GM06990 (cell line): ENCODE measurements at places on chromosomes 1 and 21.

DNA sequence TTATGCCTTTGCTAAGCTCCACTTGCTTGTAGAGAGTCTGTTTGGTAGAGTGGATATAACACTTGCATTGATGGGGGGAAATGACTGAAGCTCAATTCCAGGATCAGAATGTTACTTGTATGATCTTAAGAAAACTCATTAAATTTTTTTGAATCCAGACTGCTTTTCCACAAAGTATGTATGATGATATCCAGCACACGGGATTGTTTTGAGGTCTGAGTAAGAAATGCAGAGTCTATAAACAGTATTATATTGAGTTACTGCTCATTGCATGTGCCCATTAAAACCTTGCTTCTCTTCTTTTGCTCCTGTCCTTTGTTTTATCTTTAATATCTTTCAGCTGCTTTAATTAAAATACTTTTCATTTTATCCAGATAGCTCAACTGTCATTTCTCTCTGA lies 570.4 kb upstream of the ZRANB2 start:
- DNase-seq: no peak

- DNase-seq: no peak
Measured at GRCh38 chr1:12049616-12050015, 13.5 kb upstream of the TNFRSF8 start.

DNA sequence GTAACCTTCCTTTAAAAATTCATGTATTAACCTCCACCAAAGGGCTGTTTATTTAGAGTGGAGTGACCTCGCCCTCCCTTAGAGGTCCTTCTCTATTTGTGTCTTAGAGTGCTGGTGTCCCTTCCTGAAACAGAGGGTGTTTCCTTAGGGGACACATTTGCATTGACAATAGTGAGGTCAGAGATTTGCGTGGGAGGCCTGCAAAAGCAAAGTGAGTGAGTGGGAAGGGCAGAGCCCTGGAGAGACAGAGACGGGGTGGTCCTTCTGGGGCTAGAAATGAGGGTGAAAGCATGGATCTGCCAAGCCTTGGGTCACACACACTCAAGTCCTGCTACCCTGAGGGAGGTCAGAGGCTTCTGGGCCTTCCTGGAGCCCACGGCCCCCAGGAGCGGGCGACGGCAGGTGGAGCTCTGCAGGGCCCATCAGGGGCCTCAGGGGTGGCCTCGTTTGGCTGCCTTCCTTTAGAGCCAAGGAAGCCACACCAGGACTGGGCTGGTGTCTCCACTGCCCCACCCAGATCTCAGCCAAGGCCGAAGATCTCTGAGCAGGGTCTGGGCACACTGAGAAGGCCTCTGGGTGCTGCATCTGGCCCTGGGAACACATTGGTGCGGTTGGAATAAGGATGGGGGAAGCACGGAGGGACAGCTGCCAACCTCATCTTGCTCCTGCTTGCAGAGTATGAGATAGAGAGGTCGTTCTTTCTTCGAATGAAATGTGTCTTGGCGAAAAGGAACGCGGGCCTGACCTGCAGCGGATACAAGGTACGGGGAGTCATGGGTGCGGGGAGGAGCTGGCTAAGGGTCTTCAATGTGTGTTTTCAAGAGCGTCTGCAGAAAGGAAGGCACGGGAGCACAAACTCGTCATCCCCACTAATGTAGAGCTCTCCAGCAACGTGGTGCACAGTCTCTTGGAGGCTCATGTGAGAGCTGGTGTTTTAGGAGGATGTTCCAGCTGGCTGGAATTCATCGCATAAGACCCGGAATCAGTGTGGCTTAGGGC lies 23.8 kb downstream of the SIM2 start:
- no peak for DNase-seq

DNA sequence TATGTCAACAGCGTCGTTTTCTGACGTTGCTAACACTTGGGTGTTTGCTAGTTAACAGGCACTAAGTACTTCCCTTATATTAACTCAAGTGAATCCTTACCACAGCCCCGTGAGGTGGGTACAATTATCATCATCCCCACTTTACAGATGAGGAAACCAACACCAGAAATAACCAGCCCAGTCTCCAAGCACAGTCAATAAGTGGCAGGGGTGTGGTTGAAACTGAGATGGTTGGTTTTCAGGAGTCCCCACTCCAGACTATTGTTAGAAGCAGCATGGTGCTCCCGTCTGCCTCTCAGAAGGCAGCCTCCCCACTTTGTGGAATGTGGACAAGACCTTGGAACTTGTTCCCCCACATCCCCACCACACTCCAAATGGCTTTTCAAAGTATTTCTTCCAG lies 45.7 kb upstream of the ACOT11 start:
- DNase-seq: no peak

DNA sequence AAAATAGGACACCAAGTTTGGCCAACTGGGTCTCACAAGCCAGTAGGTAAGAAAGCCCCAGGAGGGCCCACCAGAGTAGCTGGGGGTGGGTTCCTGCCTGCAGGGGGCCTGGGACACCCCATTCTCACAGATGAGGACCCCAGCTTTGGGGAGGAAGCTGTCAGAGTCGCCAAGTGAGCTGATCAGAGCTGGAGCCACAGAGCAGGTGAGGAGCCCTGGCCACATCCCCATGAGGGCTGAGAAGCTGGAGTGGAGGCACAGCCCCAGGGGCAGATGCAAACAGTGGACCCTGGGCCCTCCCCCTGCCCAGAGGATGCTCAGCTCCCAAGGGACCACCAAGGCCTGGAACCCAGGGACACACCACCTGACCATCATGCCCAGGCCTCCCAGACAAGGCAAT lies 8.6 kb upstream of the ZNF670 start:
- no peak for DNase-seq

- no peak for DNase-seq
Measured at GRCh38 chr1:16043521-16043920, at the start of gene CLCNKB. CLCNKB (plus strand) TSS chr1:16043782; CDS start chr1:16044493, 711 bp downstream.

DNA sequence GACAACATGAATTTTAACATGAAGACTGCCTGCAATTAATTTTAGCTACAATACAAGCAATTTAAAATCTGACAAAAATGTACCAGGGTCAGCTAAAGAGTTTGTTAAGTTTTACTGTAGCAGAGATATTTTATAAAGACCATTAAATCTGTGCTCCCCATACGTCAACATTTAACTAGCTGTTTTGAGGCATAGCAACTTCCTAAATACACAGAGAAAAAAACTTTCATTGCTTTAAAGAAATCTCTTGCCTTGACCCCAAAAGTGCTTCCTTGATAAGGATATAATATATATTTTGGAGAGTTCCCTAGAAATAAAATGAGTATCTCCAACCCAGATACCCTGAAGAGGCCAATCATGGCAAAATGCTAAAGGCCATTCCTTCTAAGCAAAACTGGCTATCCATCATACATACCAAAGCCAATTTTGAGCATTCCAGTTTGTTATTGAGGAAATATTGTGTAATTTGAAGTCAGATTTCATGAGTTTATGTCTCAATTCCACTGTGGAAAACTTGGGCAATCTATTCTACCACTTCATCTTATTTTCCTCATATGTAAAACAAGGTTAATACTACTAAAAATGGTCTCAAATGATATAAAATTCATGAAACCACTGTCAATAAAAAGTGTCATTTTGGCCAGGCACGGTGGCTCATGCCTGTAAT lies 19.1 kb downstream of the ASPM start:
- DNase-seq: no peak

GRCh38 chr1:30234091-30234490 lies 489.3 kb downstream of the MATN1 start:
- DNase-seq: no peak

DNA sequence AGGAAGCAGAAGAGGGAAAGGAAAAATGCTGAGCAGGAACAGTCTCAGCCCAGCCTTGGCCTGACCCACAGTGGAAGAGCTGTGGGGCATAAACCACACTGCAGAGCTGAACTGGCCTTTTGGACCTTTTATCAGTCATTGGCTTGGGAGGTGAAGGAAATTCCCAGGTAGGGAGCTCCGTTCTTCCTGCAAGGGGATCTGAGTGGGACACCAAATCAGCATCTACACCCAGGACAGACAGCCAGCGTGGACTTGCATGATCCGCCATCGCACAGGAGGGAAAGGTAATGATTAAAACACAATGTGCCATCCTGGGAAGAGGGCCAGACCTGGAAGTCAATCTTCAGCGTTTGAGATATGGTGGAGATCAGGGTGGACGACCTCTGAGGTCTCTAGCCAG lies 1.2 kb upstream of the MTFR1L start:
- no peak for DNase-seq

- DNase-seq: no peak
Measured at GRCh38 chr1:230280054-230280795, 145.9 kb downstream of the PGBD5 start.

DNA sequence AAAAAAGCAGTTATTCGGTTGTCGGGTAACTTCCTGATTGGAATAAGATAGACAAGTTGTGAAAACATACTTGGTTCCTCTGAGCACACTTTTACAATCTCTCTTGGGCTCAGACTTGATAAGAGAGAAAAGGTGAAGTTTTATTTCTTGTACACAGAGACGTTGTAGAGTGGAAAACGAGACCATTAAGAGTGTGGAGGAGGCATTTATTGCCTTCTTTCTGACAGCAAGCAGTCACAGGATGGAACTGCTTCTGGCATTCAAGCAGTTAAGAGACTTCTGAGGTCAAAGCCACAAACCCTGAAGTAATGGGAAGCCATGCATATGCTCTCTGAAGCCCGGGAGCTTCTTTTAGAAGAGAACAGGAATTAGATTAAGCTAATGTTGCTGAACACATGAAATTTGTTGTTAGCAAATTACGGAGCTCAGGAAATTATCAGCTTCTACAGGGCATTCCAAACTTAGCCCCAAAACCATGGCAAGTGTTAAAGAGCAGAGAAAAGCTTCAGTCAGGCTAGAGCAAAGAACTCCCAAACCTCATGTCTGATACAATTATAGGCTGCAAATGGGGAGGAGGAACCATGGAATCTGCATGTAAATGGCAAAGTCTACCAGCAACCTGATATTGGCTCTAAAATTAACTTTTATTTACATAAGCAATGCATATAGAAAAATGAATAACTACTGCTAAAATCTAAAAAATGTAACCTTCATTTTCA lies 26.0 kb downstream of the S1PR1 start:
- DNase-seq: no peak

- DNase-seq: no peak
Measured at GRCh38 chr1:218694636-218695035, 349.5 kb downstream of the TGFB2 start.
